ENCODE measurements at places on chromosomes 2 and 18.
A peak's percentile ranks its signal among the peaks of the same experiment; 100 is the strongest.

- DNase-seq, result no peak
- H3K27ac ChIP-seq, result no peak overlapping the region
- peaks cover 16% of the 10 kb centered on the region for H3K27me3 ChIP-seq
- H3K36me3 ChIP-seq, result peaks cover 4% of the 10 kb centered on the region
Measured at GRCh38 chr2:168525020-168525419, 68.9 kb downstream of the CERS6 start.

GRCh38 chr18:46042571-46043123 lies 29.4 kb downstream of the PSTPIP2 start:
- H3K27me3 ChIP-seq, result no peaks in the 10 kb centered on the region
- no peak overlapping the region for H3K4me3 ChIP-seq
- no peak overlapping the region for H3K27ac ChIP-seq
- no peak for DNase-seq

- no peaks in the 10 kb centered on the region for H3K27me3 ChIP-seq
- H3K36me3 ChIP-seq, result peaks cover 2% of the 10 kb centered on the region
- peaks cover 32% of the 10 kb centered on the region for H3K4me1 ChIP-seq
- H3K27ac ChIP-seq, result peak overlapping the region; percentile 74
Measured at GRCh38 chr2:112692495-112692911, 28.3 kb upstream of the NT5DC4 start.

DNA sequence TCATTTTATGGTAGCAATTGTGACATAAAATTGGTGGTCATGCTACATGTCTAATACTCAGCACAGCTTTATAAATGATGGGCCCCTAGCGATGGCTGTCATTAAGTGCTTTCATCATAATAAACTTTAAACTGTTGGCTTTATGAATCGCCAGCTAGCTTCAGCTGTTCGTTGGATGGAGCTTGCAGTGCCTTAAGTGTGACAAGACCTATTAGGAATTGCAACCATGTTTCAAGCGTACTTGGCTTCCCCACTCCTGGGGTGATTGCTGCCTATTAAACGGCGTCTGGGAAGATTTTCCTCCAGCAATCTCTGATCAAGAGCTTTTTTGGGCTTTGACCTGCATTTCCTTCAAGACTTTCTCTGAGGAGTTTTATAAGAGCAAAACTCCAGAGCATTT lies 164.5 kb upstream of the SIX3 start:
- no peak for DNase-seq
- H3K4me1 ChIP-seq, result no peaks in the 10 kb centered on the region
- no peaks in the 10 kb centered on the region for H3K27me3 ChIP-seq
- no peak overlapping the region for H3K27ac ChIP-seq
- H3K4me3 ChIP-seq, result no peak overlapping the region
- no peaks in the 10 kb centered on the region for H3K36me3 ChIP-seq

DNA sequence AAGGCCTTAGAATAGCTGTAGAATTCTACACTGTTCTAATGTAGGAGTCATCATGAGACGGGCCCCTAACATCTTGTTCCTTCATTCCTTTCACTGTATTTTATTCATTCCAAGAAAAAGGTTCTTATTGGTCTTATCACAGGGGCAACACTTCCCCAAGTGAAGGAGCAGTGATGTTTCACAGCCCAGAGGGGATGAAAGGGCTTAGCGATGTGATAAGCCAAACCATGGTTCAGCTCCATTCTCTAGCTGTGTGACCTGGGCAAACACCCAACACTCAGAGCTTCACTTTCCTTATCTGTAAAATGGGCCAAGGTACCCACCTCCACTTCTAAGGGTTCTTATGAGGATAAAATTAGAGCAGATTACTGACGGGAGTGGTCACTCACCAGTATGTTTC lies 25.4 kb upstream of the HS6ST1 start:
- H3K27me3 ChIP-seq, result peaks cover 25% of the 10 kb centered on the region
- no peak overlapping the region for H3K27ac ChIP-seq
- no peak overlapping the region for H3K4me3 ChIP-seq
- H3K4me1 ChIP-seq, result no peaks in the 10 kb centered on the region
- DNase-seq, result no peak
- peaks cover 3% of the 10 kb centered on the region for H3K36me3 ChIP-seq

GRCh38 chr2:159468257-159468656 lies 148.1 kb downstream of the BAZ2B start:
- H3K4me3 ChIP-seq, result no peak overlapping the region
- H3K27me3 ChIP-seq, result no peaks in the 10 kb centered on the region
- H3K36me3 ChIP-seq, result no peaks in the 10 kb centered on the region
- no peak overlapping the region for H3K27ac ChIP-seq
- peaks cover 23% of the 10 kb centered on the region for H3K4me1 ChIP-seq

DNA sequence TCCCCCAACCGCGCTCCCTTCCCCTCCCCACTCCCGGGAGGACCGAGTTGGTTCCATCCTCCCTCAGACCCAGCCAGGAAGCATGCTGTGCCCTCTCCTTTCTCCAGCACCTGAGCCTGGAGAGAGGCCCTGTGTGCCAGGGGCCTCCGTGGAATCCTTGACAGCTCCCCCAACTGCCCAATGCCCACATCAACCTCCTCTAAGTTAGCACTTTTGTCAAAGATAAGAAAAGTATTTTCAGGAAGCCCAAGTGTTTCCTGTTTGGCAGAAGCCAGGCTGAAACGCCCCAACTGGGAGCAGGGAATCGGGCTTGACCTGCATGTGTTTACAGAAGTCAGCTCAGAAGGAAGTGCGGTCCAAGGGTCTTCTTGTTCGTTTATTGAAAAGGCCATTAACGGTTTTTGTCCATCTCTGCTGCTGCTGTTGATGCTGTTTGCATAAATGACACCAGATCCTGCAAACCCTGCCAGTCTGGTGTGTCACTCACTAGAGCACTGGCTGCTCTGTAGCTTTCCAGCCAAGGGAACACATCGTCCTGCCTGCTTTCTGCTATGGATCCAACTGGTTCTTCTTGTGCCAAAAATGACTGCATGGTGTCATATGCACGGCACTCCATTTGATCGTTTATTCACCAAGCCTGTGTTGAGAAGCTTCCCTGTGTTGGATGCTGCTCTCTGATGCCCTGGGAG lies 35.4 kb upstream of the COL6A3 start:
- no peak for DNase-seq
- H3K27ac ChIP-seq, result no peak overlapping the region
- no peaks in the 10 kb centered on the region for H3K27me3 ChIP-seq

- no peaks in the 10 kb centered on the region for H3K27me3 ChIP-seq
- DNase-seq, result no peak
- H3K4me3 ChIP-seq, result no peak overlapping the region
Measured at GRCh38 chr2:43540021-43540779, 55.6 kb downstream of the THADA start.

DNA sequence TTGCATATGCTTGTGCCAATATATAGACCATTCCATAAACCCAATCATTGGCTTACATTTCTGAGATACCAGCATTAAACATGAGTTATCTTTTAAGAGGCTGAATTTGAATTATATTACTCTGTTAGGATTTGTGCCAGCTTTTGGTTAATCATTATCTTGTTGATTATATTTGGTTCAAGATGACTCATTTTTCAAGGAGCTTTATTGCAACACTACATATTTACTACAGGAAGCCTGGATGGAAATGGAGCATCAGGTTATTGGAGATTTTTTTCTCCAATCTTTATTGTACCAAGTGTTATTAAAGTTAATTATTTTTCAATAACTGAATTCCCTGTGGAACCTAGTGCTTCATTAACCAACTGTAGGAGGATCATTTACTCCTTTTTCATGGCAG lies 26.4 kb downstream of the EML4 start:
- no peak overlapping the region for H3K4me3 ChIP-seq
- DNase-seq, result no peak
- H3K4me1 ChIP-seq, result peaks cover 69% of the 10 kb centered on the region

DNA sequence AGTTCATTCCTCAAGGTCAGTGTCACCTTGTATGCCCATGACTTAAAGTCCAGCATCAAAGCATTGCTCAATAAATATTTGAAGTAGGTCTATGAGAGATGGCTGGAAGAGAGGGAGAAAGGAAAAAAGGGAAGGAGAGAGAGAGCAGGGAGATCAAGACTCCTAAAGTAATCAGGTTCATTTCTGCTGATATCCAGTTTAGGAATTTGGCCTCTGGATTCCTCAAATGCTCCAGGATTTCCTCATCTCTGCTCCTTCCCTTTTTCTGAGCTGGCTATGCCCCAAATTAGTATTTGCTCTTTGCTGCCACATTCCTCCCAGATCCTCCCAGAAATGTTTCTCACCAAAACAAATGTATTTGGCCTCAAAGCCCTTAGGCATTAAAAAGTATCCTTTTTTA lies 739.4 kb upstream of the CHAC2 start:
- no peaks in the 10 kb centered on the region for H3K4me1 ChIP-seq
- H3K4me3 ChIP-seq, result no peak overlapping the region
- no peaks in the 10 kb centered on the region for H3K27me3 ChIP-seq
- H3K27ac ChIP-seq, result no peak overlapping the region
- no peak for DNase-seq

DNA sequence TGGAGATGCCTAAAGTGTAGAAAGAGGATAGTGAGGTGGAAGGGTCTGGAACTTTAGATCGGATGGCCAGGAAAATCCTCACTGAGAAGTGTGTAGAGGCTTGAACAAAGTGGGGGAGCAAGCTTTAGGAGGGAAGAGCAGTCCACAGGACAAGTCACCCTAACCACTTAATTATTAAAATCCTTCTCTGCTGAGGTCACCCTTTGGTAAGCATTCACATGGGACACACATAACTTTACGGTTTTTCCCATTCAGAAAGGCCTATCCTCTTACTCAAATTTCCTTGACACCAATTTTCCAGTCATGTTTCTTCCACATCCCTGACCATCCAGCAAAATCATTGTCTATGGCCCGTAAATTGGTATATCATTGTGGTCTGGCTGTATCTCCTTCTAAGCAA lies 31.0 kb upstream of the ZEB2 start:
- peaks cover 5% of the 10 kb centered on the region for H3K4me1 ChIP-seq
- H3K27me3 ChIP-seq, result no peaks in the 10 kb centered on the region
- no peak overlapping the region for H3K4me3 ChIP-seq

DNA sequence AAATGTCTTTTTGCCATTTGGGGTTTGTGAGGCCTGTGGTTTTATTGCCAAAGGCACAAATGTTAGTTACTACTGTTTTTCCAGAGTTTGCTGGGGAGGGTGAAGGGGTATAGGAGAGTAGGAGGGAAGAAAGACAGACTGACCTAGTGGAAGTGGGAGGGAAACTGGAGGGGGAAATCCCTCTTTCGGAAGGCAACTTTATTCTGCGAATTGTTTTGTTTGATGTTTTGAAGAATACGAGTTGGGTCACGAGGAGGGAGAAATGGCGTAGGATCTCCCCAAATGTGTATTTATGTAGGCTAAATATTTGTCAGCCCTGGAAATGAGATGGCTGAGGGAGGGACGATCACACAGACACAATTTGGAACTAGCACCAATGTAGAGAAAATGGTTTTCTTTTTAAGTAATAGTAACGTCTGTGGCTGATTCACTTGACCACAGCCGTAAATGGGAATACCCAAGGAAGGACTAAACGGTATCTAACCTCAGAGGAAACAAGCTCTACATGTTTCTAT lies 172.3 kb downstream of the ICOS start:
- peak overlapping the region; percentile 14 for H3K27ac ChIP-seq
- H3K4me1 ChIP-seq, result peaks cover 39% of the 10 kb centered on the region
- no peak for DNase-seq
- H3K4me3 ChIP-seq, result peak overlapping the region; percentile 73
- peaks cover 51% of the 10 kb centered on the region for H3K27me3 ChIP-seq
- H3K36me3 ChIP-seq, result peaks cover 9% of the 10 kb centered on the region

GRCh38 chr18:38957736-38958135 lies 1392.1 kb upstream of the CELF4 start:
- no peaks in the 10 kb centered on the region for H3K36me3 ChIP-seq
- H3K27me3 ChIP-seq, result peaks cover 42% of the 10 kb centered on the region
- no peak overlapping the region for H3K4me3 ChIP-seq
- no peaks in the 10 kb centered on the region for H3K4me1 ChIP-seq
- DNase-seq, result no peak
- no peak overlapping the region for H3K27ac ChIP-seq

- H3K4me1 ChIP-seq, result no peaks in the 10 kb centered on the region
- no peak overlapping the region for H3K27ac ChIP-seq
- no peak overlapping the region for H3K4me3 ChIP-seq
- no peak for DNase-seq
Measured at GRCh38 chr2:223093436-223094241, 41.6 kb downstream of the KCNE4 start.

GRCh38 chr2:6784291-6784690 lies 81.4 kb downstream of the CMPK2 start:
- no peak for DNase-seq
- no peaks in the 10 kb centered on the region for H3K36me3 ChIP-seq
- no peak overlapping the region for H3K27ac ChIP-seq
- peaks cover 53% of the 10 kb centered on the region for H3K27me3 ChIP-seq
- peaks cover 12% of the 10 kb centered on the region for H3K4me1 ChIP-seq

- no peak overlapping the region for H3K27ac ChIP-seq
- H3K4me1 ChIP-seq, result no peaks in the 10 kb centered on the region
- no peaks in the 10 kb centered on the region for H3K36me3 ChIP-seq
- no peak for DNase-seq
Measured at GRCh38 chr2:189548666-189549448, 31.7 kb downstream of the SLC40A1 start.

GRCh38 chr2:192314800-192315481 lies 120.2 kb upstream of the TMEFF2 start:
- H3K36me3 ChIP-seq, result no peaks in the 10 kb centered on the region
- no peak overlapping the region for H3K4me3 ChIP-seq
- H3K27ac ChIP-seq, result no peak overlapping the region
- DNase-seq, result no peak

- no peak for DNase-seq
- no peaks in the 10 kb centered on the region for H3K27me3 ChIP-seq
- H3K4me1 ChIP-seq, result no peaks in the 10 kb centered on the region
- peaks cover 90% of the 10 kb centered on the region for H3K36me3 ChIP-seq
- no peak overlapping the region for H3K4me3 ChIP-seq
Measured at GRCh38 chr2:85628658-85629057, 12.7 kb downstream of the USP39 start.

GRCh38 chr2:102262216-102263129 lies 48.9 kb upstream of the IL1RL1 start:
- H3K36me3 ChIP-seq, result no peaks in the 10 kb centered on the region
- DNase-seq, result no peak
- no peak overlapping the region for H3K27ac ChIP-seq
- peaks cover 10% of the 10 kb centered on the region for H3K4me1 ChIP-seq
- no peak overlapping the region for H3K4me3 ChIP-seq

- no peak for DNase-seq
- peaks cover 75% of the 10 kb centered on the region for H3K4me1 ChIP-seq
- H3K4me3 ChIP-seq, result peak overlapping the region; percentile 32
- peaks cover 6% of the 10 kb centered on the region for H3K36me3 ChIP-seq
Measured at GRCh38 chr2:203763241-203763937, 57.0 kb downstream of the CD28 start.

- peaks cover 11% of the 10 kb centered on the region for H3K4me1 ChIP-seq
- no peak overlapping the region for H3K4me3 ChIP-seq
- H3K27ac ChIP-seq, result no peak overlapping the region
- peaks cover 16% of the 10 kb centered on the region for H3K36me3 ChIP-seq
Measured at GRCh38 chr2:45585267-45585861, 25.7 kb downstream of the SRBD1 start.

GRCh38 chr2:181354626-181355025 lies 102.6 kb upstream of the ITGA4 start:
- no peak overlapping the region for H3K4me3 ChIP-seq
- H3K27ac ChIP-seq, result no peak overlapping the region
- no peak for DNase-seq
- no peaks in the 10 kb centered on the region for H3K27me3 ChIP-seq
- no peaks in the 10 kb centered on the region for H3K4me1 ChIP-seq

- no peak overlapping the region for H3K4me3 ChIP-seq
- no peaks in the 10 kb centered on the region for H3K27me3 ChIP-seq
- H3K36me3 ChIP-seq, result no peaks in the 10 kb centered on the region
- no peak for DNase-seq
- no peak overlapping the region for H3K27ac ChIP-seq
- no peaks in the 10 kb centered on the region for H3K4me1 ChIP-seq
Measured at GRCh38 chr2:226080334-226080733, 680.8 kb downstream of the NYAP2 start.

Data from central memory CD8-positive, alpha-beta T cell (primary cell).